ENCODE measurements at places on chromosomes 2 and 18.

GRCh38 chr2:219125225-219125885 is 35.3 kb downstream of the NHEJ1 start:
- no peak for DNase-seq

- DNase-seq, result no peak
These were observed 60.1 kb downstream of the ABCG8 start for GRCh38 chr2:43898838-43899346.

DNA sequence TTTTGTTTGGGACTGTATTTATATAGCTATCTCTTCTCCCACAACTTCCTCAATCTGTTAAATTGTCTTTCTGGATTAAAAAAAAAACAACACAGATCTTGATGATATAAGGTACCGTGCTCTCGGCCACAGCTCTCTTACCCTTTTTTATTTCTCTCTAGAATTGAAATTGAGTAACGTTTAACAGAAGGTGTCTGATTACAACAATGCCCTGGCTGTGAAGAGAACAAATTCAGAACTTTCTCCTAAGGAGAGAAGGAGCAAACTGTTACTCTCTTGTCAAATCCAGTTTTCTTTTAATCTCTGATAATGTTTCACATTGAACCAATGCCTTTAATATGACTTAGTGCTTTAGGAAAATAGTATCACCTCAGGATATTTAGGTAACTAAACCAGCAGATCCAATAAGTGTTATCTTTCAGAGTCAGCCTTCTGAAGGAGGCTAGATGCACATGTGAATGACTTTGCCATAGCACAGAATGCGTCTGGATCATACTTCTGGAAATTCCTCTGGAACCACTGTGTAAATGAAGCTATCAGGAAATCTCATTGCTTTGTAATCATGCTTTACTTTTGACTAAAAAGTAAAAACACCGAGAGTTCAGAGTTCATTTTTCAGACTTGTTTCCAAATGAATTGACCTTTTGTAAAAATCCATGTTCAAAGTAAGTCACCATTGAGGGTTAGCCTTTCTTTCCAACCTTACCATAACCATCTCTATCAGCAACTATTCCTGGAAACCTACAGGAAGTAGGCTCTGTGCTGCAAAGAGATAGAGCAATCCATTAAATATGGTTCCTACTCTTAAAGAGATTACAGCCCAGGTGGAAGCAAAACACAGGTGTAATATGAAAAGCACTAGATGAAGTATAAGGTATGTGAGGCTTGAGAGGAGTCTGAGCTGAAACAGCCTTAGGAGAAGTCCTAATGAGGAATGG is 147.0 kb upstream of the OSR1 start:
- no peak for DNase-seq

GRCh38 chr2:4903656-4904348 is 788.4 kb upstream of the SOX11 start:
- no peak for DNase-seq

DNA sequence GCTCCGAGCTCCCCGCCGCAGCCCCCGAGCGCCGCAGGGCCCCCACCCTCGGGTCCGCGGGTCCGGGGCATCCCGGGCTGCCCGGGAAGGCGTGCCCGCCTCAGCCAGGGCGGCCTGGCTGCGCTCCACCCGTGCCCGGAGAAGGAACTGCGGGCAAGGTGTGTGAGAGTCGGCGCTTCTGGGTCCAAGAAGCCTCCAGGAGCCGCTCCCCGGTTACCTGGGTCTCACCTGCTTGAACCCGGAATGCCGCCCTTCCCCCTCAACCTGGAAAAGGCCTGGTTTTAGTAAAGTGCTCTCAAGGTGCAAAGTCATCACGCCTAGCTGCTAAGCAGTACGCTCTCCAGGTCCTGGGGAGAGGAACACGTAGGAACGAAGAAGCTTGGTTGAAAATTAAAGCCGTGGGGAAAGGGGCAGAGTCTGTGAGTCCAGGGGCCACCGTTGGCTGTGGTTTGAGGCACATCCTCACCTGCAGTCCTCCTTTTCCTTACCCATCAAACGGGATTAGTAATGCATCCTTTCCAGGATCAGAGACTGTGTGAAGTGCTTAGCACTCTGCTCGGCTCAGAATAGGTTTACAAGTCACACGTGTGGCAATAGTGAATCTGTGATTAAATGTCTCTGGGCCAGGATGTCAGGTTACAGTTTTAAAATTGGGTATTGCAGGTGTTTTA is 1.2 kb downstream of the ASAP2 start:
- no peak for DNase-seq

- DNase-seq, result no peak
These were observed 35.5 kb downstream of the STAT1 start for GRCh38 chr2:190978389-190979053.

DNA sequence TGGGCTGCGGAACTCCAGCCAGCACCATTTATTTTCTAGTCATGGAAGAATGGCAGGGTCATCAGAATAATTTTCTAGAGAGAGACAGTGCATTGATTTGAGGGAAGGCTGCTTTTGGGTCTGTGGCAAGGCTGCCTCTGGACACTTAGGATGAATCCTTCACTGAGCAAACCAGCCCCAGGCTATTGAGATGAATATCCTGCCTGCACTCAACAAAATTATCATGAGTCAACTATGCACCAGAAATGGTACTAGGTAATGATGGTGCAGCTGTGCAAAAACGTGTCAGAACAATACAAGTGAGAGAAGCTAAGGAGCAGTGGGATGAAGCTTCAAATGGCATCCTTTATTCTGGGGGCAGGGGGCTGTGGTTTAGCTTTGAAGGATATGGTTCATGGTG is 115.8 kb downstream of the SPHKAP start:
- DNase-seq, result no peak

GRCh38 chr2:233096006-233096405 is 35.9 kb downstream of the INPP5D start:
- no peak for DNase-seq

DNA sequence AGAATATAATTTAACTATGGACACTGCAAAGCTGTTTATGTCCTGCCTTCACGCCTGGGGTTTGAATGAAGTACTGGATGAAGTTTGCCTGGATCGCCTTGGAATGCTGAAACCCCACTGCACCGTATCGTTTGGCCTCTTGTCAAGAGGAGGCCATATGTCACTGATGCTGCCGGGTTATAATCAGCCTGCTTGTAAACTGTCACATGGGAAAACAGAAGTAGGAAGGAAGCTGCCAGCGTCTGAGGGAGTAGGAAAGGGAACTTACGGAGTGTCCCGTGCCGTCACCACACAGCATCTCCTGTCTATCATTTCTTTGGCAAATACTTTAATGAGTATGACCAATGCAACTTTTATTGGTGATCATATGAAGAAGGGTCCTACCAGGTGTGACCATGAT is 105.8 kb downstream of the WDR7 start:
- DNase-seq, result no peak

DNA sequence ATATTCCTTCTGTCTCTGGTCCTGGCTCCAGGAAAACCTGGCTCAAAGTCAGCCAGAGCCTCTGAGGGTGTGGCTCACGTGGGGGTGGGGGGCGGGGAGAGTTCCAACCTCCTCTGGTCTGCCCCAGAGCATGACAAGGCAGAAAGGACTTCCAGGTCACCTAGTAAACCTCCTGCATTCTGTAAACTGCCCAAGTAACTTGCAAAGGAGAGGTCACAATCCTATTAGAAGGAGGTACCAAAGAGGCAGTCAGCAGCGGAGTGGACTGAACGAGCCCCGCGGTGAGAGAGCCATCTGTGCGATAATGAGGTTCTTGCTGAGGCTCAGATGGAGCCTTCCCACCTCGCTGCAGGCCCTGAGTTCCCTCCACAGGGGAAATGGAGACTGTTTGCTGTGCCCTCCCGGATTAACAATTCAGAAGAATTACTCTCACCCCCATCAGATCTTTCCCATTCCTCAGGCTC is 58.9 kb upstream of the GATA6 start:
- no peak for DNase-seq

- no peak for DNase-seq
These were observed 414.3 kb upstream of the HS6ST1 start for GRCh38 chr2:128732976-128733431.

DNA sequence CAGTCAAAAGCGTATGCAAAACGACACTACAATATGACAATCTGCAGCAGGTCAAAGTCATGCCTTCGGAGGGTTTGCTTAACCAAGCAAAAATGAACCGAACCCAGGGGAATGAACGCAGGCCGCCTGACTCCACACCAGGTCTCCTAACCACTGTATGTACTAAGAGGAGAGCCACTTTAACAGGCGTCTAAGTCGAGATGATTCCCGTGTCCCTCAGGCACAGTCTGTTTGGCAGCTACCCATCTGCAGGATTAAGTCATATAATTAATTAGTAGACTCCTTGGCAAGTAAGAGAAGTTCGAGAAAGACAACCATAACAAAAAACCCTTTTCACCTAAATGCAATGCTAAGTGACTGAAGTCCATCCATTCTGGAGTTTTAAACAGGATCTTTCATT is 15.2 kb downstream of the CYB5A start:
- no peak for DNase-seq

GRCh38 chr2:225354281-225354774 is 45.2 kb upstream of the NYAP2 start:
- no peak for DNase-seq

GRCh38 chr2:108409768-108410167 is 32.0 kb downstream of the SULT1C4 start:
- DNase-seq, result no peak

GRCh38 chr2:60091266-60091665 is 462.2 kb downstream of the BCL11A start:
- DNase-seq, result no peak

DNA sequence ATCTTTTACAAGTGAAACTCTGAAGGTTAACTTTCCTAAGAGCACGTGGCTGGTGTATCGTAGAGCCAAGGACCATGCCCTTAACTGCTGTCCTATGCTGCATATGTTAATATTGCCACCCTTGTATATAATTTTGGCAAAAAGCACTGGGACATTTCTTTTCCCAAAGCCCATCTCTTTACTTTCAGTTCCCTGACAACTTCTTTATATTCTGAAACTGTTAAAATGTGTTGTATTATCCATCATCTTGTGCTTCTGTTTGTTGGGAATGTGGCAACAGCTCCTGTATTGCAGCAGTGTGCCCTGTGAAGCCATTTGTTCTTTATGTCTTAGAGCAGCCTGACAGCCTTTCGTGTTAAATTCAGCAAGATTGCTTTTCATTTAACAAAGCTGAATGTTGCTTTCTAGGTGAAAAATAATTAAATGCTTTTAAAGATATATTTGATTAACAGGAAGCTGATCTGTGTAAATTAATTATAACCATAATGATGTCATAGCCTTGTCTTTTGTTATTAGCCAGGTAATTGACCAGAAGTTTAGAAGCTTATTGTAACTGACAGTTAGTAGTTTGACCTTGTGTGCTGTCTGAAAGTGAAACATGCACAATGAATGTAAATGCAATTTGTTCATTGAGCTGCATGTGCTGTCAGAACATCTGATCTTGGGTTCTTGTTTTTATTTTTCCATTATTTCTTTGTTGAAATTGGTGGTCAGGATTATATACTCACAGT is 9.7 kb downstream of the RHBDD1 start:
- DNase-seq, result no peak

DNA sequence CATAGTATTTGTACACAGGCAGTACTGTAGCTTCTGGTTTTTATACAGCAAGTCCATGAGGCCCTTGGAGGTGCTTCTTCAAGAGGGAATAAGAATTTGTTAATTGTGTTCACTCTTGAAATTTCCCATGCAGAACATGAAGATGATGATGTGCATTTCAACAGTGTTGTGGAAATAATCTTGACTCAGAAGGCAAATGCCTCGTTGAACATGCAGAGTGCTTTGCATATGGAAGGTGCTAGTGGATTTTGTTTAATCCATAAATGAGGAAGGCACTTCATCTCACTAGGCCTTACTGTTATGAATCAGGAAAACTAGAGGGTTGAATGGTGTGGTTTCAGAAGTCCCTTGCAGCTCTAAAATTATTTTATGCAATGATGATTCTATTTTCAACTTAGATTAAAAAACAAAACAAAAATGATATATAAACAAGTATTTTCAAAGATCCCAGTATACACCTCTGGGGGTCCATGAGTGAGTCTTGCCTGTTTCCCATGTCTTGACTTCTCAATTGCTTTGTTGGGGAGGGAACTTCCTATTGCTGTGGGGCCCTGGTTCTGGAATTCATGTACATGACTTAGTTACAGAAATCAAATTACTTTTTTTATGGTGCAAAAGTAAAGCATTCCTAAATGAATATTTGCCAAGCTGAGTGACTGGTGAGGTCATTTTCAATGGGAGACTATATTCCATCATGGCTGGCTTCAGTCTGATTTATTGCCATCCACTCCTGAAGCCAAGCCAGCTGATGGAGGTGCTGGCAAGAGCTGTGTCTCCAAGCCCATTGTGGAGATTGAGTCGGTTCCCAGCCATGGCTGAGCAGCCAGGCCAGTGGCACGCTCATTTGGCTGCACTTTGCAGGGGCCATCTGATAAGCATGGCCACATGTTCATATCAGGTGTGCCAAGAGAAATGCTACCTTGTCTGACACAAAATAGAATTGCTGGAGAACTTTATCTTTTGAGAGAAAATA is 56.5 kb downstream of the MGAT5 start:
- DNase-seq, result no peak

DNA sequence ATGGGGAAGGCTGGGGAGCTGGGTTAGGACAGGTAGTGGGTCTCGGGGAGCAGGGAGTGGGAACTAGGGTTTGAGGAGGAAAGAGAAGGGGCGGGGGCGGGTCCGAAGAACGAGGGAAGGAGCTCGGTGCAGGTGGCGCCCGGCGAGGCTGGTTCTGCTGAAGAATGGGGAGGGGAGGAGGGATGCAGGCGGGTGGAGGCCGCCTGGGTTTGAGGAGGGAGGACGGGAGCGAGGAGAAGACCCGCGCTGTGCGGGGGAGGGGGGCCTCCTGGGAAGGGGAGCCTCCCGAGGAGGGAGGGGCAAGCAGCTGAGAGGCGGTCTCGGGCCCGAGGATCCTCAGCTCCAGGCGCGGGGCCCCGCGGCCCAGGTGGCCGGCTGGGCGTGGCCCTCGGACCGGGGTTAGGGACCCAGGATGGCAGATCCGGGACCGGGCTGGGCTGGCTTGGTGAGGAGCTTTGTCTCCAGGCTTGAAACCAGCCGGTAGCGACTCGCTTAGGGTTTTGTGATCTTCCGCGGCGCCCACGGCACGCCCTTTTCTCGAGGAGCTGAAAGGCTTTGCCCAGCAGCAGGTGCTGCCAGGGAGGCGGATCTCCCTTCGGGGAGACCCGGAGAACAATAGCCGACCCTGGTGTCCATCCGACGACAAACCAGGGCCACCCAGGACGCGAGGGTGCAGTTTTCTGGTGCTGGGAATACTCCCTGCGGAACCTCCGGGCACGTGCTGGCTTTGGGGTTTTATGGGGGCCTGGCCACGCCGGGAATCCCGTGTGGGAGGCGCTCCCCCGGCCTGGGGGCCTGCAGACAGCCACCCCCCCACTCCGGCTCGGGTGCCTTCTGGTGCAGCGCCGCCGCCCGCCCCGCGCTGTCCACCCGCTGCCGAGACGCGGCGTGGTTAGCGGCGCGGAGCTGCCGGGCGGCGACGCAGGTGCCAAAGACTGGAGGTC is 1.4 kb downstream of the DPYSL5 start:
- DNase-seq, result no peak

- no peak for DNase-seq
These were observed 59.3 kb downstream of the ARHGEF33 start for GRCh38 chr2:38948995-38949394.

DNA sequence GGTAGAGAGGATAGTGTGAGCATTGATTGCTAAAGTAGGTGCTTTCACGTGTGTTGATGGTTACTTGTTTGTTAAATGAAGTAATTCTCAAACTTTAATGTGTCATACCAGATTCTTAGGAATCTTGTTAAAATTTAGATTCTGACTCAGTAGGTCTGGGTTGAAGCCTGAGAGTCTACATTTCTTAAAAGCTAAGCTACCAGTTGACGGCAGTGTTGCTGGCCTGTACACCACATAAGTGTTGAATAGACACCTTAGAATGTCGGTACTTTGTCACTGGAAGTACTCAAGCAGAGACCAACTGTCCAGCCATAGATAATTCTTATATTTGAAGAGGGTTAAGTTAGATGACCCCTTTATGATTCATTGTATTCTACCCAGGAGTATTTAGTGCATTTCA is 79.8 kb downstream of the ACVR2A start:
- no peak for DNase-seq
